Hematopoietic multipotent progenitor cell (in vitro differentiated cells): ENCODE measurements at places on chromosomes 1 and 21.

GRCh38 chr21:37915497-37915911 lies 753 bp downstream of the KCNJ6 start:
- DNase-seq = no peak

DNA sequence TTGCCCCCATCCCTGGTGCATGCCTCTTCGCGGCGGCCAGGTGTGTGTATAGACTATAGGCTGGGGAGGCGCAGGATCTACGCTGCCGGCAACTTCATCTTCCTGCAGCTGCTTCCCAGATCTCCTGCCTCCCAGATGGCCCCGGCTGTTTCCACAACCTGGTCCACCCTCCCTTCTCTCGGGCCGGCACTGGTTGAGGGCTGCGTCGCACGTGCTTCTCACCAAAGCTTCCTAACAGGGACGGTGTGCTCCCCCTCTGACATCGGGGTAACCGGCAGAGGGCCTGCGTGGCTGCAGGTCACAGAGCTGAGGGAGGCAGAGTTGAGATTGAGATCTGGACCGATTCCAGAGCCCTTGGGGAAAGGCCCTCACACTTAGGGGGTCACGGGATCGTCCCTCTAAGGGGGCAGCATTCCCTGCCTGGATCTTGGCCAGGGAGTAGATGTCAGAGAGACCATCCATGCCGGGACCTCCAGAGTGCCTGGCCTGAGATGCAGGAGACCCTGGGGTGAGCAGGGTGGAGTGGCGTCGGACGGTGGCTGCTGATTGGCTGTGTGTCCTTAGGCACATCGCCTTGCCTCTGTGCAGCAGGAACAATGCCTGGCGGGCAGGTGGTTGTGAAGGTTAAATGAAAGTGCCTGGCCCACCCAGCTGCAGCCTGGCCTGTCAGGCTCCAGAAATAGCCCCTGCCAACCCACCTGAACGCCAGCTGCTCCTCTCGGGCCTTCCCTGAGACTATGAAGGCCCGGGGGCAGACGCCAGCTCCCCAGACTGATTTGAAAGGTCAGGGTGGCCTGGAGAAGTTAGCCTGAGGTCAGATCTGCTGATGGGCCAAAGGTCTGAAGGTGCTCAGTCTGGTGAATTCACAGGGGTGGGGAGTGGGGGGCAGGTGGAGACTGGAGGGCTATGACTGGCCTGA lies 6.1 kb upstream of the MASP2 start:
- DNase-seq = no peak

DNA sequence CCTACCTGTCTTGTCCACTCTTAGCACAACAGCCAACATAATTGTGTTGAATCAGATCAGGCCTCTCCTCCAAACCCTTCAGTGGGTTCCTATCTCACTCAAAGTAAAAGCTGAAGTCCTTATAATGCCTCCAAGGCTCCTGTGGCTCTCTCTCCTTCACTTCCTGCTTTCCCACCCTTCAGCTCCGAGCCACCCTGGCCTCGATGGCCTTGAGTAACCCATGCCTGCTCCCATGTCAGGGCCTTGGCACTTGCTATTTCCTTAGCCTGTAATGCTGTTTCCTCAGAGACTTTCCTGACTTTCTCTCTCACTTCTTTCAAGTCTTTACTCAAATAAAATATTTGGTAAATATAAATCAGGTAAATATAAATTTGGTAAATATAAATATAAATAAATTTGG lies 8.1 kb upstream of the PLEKHM2 start:
- no peak for DNase-seq

- DNase-seq = no peak
Measured at GRCh38 chr1:21311016-21311415, 20.8 kb upstream of the ECE1 start.

GRCh38 chr21:44751186-44751798 lies 39.9 kb upstream of the TSPEAR start:
- no peak for DNase-seq
